ENCODE measurements at places on chromosomes 2 and 18. TPM values are rescaled to one million over a fixed set of nuclear protein-coding genes. Genes with fewer than 3 reads are reported as not detected.

The DLX1 gene
- total RNA-seq: not detected

DNA sequence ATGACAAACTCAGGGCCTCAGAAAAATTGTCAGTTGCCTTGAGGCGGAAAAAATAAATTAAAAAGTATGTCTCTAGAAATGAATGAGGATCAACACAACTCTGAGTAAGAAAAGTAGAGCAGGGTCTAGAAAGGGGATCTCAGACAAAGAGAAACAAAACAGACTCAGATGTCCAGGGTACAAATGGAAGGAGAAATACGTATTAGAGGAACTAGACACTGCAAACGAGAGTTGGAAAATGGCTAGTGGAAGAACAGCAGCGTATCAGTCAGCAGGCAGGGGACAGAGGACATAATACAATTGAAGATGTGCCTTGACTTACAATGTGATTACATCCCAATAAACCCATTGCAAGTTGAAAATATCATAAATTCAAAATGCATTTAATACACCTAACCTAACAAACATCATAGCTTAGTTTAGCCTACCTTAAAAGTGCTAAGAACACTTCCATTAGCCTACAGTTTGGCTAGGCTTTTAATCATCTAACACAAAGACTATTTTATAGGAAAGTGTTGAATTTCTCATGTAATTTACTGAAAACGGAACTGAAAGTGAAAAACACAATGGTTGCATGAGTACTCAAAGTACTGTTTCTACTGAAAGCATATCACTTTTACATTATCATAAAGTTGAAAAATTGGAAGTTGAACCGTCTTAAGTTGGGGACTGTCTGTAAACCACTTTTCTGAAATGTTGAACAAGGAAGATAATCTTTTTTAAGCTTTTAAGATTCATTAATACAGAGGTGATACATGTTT lies 182.8 kb downstream of the NBAS start:
- H3K27ac ChIP-seq: no peak overlapping the region
- DNase-seq: no peak
- H3K36me3 ChIP-seq: peaks cover 19% of the 10 kb centered on the region
- H3K4me1 ChIP-seq: no peaks in the 10 kb centered on the region
- H3K27me3 ChIP-seq: no peaks in the 10 kb centered on the region
- no peak overlapping the region for H3K4me3 ChIP-seq

DNA sequence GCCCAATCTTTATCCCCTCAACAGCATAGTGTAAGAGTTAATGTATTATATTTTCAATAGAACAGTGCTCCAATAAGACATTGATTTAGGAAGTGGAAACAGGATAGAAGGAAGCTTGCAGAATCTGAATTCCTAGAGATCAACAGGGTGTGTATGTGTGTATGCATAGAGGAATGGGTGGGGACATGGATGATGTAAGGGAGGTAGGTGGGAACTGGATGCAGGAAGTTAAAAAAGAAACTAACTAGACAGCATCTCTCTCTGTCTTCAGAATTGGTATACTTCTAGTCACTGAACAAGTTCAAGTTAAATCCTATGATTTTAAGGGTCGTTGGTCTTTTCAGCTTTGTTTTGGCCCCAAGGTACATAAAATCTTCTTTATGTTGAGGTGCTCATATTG lies 196.6 kb downstream of the PMAIP1 start:
- no peak overlapping the region for H3K27ac ChIP-seq
- DNase-seq: no peak
- H3K36me3 ChIP-seq: no peaks in the 10 kb centered on the region
- H3K27me3 ChIP-seq: no peaks in the 10 kb centered on the region
- no peak overlapping the region for H3K4me3 ChIP-seq

GRCh38 chr2:229410264-229410663 lies 139.2 kb upstream of the PID1 start:
- H3K4me1 ChIP-seq: peaks cover 4% of the 10 kb centered on the region
- no peaks in the 10 kb centered on the region for H3K36me3 ChIP-seq
- H3K27me3 ChIP-seq: no peaks in the 10 kb centered on the region
- no peak overlapping the region for H3K4me3 ChIP-seq

- H3K27ac ChIP-seq: no peak overlapping the region
- H3K4me1 ChIP-seq: no peaks in the 10 kb centered on the region
- no peak overlapping the region for H3K4me3 ChIP-seq
- no peak for DNase-seq
- H3K27me3 ChIP-seq: no peaks in the 10 kb centered on the region
These were observed 72.3 kb downstream of the ACVR2A start for GRCh38 chr2:147917161-147917560.

- no peak overlapping the region for H3K27ac ChIP-seq
- H3K4me3 ChIP-seq: no peak overlapping the region
These were observed 15.8 kb upstream of the EXOC6B start for GRCh38 chr2:72841462-72842125.

- no peak overlapping the region for H3K4me3 ChIP-seq
- H3K36me3 ChIP-seq: no peaks in the 10 kb centered on the region
- no peak overlapping the region for H3K27ac ChIP-seq
- no peaks in the 10 kb centered on the region for H3K27me3 ChIP-seq
- no peak for DNase-seq
These were observed 22.8 kb downstream of the ICA1L start for GRCh38 chr2:202848813-202849212.

The CRYGA gene
- not detected for total RNA-seq

DNA sequence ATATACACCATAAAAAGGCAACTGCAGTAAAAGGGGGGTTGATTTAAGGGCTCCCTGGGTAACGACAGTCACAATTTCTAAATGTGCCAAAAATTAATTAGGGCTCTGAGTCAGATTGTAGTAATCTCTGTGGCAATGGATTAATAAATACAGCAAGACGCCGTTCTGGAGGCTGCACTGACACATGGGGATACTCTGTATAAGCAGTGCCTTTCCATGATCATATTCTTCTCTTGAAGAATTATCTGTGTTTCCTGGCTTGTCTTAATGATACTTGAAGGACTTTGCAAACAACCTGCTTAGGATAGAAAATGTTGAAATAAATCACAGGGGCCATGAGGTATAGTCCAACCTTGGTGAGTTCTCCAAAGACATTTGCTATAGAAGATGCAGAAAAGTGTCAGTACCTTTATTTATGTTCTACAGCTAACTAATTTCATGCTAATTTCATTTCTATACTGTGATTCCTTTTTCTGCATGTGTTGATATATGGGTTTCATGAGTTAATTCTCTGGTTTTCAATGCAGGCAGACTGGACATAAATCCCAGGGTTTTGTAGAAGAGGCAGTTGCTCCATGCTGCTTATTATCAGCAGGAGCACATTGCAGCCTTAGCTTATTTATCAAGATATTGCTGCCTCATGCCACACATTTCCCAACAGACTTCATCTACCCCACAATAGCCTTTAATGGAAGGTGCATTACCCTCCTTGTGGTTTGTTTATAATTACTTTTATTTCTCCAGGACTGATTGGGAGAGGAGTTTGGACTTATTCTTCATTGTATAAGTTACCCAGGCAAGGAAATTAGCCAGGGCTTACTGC lies 54.8 kb downstream of the HNMT start:
- H3K27me3 ChIP-seq: no peaks in the 10 kb centered on the region
- no peak for DNase-seq
- no peaks in the 10 kb centered on the region for H3K36me3 ChIP-seq
- H3K4me3 ChIP-seq: no peak overlapping the region
- H3K4me1 ChIP-seq: no peaks in the 10 kb centered on the region

The ILKAP gene
- 32.4 TPM for total RNA-seq

The G6PC2 gene
- 0.55 TPM for total RNA-seq

DNA sequence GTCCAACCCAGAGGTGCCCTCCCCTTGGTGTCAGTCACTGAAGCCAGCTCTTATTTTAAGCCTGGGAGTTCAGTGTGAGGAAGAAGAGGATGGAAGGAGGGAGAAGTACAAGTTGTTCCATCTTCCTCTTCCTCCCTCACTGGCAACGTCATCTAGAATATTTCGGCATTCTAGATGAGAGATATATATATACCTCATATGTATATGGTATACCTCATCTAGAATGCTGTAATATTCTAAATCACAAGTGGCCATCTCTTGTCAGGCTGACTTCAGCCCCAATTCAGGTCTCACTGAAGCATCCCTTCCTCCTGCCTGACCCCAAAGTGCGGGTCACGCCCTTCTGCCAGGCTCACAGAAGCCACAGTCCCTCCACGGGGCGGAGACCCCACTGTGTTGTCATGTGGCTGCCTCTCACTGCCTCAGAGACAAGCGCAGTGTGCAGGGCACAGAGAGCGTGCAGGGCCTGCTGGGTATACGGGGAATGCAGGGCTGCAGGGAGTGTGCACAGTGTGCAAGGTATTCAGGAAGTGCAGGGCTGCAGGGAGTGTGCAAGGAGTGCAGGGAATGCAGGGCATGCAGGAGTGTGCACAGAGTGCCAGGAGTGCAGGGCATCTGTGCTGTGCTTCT lies 32.8 kb upstream of the B3GNT7 start:
- DNase-seq: peak; percentile 7
- peaks cover 11% of the 10 kb centered on the region for H3K4me1 ChIP-seq
- H3K4me3 ChIP-seq: no peak overlapping the region
- H3K27ac ChIP-seq: no peak overlapping the region
- no peaks in the 10 kb centered on the region for H3K27me3 ChIP-seq
